GM20000 (cell line): ENCODE measurements at places on chromosomes 4 and X.

GRCh38 chr4:103046416-103047290 lies 27.1 kb upstream of the SLC9B1 start:
- peak; percentile 52 for DNase-seq

DNA sequence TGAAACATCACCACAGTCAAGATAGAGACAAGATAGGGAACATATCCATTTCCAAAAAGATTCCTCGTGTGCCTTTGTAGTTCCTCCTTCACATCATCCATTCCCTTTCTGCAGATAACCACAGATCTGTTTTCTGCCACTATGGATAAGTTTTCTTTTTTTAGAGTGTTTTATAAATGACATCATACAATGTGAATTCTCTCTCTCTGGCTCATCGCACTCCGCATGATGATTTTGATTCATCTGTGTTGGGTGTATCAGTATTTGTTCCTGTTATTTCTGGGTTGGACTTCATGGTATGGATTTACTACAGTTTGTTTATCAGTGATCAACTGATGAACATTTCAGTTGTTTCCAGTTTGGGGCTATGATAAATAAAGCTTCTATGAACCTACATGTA lies 23.2 kb upstream of the ANXA3 start:
- no peak for DNase-seq

DNA sequence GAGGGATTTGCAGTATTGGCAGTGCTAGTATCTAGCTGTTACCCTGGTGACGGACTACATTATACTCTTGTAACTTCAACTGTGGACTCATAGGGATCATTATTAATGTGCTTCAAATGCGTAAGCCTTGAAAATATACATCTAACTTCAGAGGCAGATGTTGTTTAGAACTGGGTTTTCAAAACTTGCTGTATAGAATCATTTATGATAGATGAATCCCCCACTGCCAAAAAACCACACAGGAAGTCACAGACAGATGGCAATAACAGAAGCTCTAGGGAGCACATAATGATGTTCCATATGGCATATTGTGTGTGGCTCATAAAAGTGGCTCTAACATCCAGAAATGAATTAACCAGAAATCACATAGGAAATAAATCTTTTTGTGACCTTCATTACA lies 62.3 kb upstream of the RELL1 start:
- no peak for DNase-seq

DNA sequence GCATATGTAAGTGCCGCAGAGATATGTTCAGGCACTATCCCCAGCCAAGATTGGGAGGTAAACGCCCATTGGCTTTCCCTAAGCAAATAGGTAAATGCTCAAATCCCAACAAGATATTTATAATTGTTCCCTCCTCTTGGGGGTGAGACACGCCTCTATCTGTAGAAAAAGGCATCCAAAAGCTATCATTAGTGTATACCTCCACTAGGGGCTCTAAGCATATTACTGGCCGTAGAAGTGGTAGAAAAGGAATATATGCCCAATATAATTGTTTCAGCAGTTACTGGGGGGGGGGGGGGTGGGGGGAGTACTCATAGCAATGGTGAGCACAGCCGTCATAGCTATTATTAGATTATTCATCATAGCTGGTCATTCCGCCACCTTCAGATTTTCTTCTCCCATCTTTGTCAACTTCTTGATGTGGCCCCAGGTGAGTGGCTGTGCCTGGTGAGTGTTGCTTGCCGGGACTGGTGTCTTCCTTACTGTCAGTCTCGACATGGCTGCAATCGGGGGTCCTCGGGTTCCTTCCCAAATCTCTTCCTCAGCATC lies 53.3 kb upstream of the WDR1 start:
- no peak for DNase-seq
